ENCODE measurements at places on chromosomes 5 and 9. TPM values are rescaled to one million over a fixed set of nuclear protein-coding genes. Genes with fewer than 3 reads are reported as not detected.

The FOXD4 gene
- not detected for total RNA-seq

The MAMDC2 gene
- total RNA-seq: not detected

The TMEM8B gene
- 10.2 TPM for total RNA-seq

The ZNF454 gene
- 0.49 TPM for total RNA-seq

The PTCH1 gene
- total RNA-seq: 47.7 TPM

The CCNI2 gene
- 10.2 TPM for total RNA-seq

The RICTOR gene
- total RNA-seq: 102 TPM

The SLC25A2 gene
- total RNA-seq: 2.1 TPM

The PIP5KL1 gene
- total RNA-seq: 1.8 TPM

The COMMD10 gene
- total RNA-seq: 29.0 TPM

The FBP2 gene
- total RNA-seq: not detected

DNA sequence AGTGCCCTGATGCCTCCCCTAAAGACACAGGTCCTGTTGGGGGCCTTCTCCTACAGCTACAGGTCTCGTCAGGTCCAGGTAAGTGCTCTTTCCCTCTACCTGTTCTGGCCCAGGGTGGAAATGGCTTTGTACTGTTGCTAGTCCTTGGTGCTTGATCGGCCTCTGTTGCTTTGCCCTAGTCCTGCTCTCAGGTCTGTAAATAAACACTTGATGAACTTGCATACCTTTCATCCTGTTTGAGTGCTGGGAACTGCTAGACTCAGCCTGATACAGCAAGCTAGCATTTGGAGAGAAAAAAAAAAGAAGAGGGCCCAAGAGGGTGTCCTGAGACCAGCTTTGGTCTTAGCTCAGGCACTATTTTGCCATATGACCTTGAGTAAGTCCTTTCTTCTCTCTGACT lies 21.8 kb upstream of the ZNF618 start:
- H3K27ac ChIP-seq: no peak overlapping the region
- DNase-seq: no peak
- peaks cover 21% of the 10 kb centered on the region for H3K36me3 ChIP-seq
- no peaks in the 10 kb centered on the region for H3K4me1 ChIP-seq
- no peak overlapping the region for H3K4me3 ChIP-seq

DNA sequence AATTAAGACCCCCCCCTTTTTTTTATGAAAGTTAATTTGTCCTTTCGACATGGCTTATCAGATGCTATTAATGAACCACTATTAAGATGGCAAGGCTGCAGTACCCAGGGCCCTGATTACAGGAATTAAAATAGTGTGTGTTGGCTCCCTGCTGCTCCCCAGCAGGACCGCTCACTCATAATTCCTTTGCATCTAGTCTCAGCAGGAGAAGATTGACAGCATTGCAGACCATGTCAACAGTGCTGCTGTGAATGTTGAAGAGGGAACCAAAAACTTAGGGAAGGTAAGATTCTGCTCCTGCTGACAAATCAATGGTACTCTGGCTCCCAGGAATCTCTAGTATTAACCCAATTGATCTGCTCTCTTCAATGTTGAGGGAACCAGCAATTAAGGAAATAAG lies 61.0 kb downstream of the STX17 start:
- no peaks in the 10 kb centered on the region for H3K27me3 ChIP-seq
- no peak overlapping the region for H3K4me3 ChIP-seq
- H3K4me1 ChIP-seq: no peaks in the 10 kb centered on the region
- H3K36me3 ChIP-seq: peaks cover 15% of the 10 kb centered on the region
- H3K27ac ChIP-seq: no peak overlapping the region

DNA sequence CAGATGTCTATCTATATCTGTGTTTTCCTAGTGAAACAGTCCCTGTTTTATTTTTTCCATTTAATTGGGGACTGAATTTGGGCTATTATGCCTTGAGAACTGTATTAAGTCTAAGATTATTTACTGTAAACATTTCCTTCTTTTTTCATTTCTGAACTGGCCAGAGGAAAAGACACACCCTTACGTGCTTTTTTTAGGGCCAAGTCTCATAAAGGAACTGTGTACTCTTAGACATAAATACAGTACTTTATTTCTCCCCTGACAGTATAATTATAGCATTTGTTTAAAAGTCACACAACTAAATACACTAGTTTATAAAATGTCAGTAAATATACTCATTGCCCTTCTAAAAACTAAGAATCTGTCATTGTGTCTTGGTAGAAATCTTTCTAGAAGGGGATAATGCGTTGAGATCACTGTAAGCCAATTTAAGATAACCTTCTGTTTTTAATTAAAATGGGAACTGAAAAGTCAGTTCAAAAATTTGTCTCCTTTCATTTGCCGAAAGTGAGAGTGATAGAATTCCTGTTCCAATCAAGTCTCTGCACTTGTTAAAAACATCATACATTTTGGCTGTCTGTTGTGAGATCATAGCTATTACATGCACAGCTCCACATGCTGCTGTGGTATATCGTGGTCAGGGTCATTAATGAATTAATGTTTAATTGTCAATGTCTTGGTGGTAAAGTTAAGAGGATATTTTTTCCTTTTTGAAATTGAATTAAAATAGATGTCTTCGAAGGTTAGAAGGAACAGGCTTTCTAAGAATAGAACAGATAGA lies 132.1 kb downstream of the FOCAD start:
- H3K27me3 ChIP-seq: no peaks in the 10 kb centered on the region
- H3K4me3 ChIP-seq: no peak overlapping the region
- DNase-seq: no peak
- peaks cover 11% of the 10 kb centered on the region for H3K36me3 ChIP-seq
- peaks cover 3% of the 10 kb centered on the region for H3K4me1 ChIP-seq

DNA sequence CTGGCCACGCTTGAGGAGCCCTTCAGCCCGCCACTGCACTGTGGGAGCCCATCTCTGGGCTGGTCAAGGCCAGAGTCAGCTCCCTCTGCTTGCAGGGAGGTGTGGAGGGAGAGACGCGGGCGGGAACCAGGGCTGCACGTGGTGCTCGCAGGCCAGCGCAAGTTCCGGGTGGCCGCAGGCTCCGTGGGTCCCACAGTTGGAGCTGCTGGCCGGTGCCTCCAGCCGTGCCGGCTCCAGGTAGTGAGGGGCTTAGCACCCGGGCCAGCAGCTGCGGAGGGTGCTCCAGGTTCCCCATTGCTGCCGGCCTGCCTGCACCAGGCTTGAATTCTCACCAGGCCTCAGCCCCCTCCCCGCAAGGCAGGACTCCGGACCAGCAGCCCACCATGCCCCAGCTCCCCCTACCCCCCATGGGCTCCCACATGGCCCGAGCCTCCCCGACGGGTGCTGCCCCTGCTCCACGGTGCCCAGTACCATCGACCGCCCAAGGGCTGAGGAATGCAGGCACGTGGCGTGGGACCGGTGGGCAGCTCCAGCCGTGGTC lies 192.8 kb upstream of the IZUMO3 start:
- no peaks in the 10 kb centered on the region for H3K36me3 ChIP-seq
- H3K27ac ChIP-seq: no peak overlapping the region
- no peak for DNase-seq
- no peaks in the 10 kb centered on the region for H3K27me3 ChIP-seq

DNA sequence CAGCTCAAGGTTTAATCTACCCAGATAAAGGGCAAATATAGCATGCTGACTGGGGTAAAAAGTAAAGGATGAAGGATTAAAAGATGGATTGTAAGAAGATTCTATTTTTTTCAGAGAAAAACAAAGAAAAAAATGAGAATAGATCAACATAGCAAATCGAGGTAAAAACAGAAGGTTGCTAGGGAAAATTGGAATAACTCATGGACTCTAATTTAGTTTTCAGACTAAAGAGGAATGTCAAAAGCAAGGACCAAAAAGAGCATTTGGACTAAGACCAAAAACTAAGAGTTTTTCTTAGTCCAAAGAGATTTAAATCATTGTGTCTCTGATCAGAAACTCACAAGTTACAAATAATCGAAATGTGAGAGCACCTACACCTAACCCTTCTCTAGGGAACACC lies 250.7 kb upstream of the PTPRD start:
- no peaks in the 10 kb centered on the region for H3K4me1 ChIP-seq
- no peak overlapping the region for H3K27ac ChIP-seq
- H3K36me3 ChIP-seq: no peaks in the 10 kb centered on the region
- no peak overlapping the region for H3K4me3 ChIP-seq
- H3K27me3 ChIP-seq: no peaks in the 10 kb centered on the region
- no peak for DNase-seq

- DNase-seq: no peak
- H3K36me3 ChIP-seq: no peaks in the 10 kb centered on the region
- no peaks in the 10 kb centered on the region for H3K4me1 ChIP-seq
Observed at GRCh38 chr5:151570058-151570457, 21.1 kb downstream of the FAT2 start.

DNA sequence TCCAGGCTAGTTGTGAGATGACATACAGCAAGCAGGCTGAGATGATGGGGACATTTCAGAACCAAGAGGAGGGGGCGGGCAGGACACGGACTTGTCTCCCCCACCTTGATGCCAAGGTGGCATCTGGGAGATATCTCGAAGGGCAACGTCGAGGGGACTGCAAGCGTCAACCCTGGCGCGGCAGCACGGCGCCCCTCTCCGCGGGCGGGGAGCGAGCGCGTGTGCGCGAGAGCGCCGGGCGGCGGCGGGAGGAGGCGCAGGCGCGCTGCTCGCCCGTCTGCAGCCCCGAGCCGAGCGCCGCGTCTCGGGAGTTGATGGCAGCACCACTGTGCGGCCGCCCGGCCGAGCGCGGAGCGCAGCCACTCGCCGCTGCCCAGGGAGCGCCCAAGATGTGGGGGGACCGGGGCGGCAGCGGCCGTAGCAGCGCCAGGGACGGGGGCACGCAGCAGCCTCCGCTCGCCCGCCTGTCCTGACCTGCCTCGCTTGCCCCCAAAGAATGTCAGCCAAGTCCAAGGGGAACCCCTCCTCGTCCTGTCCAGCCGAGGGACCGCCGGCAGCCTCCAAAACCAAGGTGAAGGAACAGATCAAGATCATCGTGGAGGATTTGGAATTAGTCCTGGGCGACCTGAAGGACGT lies at the start of gene PRR16:
Gene PRR16 (plus strand): TSS at position 310 of the 636 bp plus-strand sequence.
- no peaks in the 10 kb centered on the region for H3K36me3 ChIP-seq
- DNase-seq: no peak
- H3K4me1 ChIP-seq: no peaks in the 10 kb centered on the region
- H3K27me3 ChIP-seq: peaks cover 52% of the 10 kb centered on the region

DNA sequence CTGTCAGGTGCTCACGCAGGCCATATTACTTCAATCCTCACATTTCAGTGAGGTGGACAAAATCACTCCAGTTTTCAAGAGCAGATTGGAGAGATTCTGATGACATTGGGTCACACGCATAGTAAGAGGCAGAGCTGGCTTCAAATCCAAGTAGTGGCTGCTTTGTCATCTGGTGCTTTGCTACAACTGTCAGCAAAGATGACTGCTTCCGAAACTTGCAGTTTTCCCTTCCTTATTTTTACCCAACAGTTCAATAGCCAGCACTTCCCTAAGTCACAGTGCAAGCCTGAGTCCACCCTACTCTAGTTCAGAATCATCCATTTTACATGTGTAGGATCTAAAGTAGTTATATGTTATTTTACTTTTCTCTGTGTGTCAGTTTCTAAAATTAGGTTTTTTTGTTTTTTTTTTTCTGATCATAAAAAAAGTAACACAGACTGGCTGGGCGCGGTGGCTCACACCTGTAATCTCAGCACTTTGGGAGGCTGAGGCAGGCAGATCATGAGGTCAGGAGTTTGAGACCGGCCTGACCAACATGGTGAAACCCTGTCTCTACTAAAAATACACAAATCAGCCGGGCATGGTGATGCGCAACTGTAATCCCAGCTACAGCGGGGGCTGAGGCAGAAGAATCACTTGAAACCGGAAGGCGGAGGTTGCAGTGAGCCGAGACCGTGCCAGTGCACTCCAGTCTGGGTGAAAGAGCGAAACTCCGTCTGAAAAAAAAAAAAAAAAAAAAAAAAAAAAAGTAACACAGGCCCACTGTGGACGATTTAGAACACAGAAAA lies 49.6 kb downstream of the ANKDD1B start:
- no peaks in the 10 kb centered on the region for H3K36me3 ChIP-seq
- no peaks in the 10 kb centered on the region for H3K4me1 ChIP-seq
- DNase-seq: no peak

DNA sequence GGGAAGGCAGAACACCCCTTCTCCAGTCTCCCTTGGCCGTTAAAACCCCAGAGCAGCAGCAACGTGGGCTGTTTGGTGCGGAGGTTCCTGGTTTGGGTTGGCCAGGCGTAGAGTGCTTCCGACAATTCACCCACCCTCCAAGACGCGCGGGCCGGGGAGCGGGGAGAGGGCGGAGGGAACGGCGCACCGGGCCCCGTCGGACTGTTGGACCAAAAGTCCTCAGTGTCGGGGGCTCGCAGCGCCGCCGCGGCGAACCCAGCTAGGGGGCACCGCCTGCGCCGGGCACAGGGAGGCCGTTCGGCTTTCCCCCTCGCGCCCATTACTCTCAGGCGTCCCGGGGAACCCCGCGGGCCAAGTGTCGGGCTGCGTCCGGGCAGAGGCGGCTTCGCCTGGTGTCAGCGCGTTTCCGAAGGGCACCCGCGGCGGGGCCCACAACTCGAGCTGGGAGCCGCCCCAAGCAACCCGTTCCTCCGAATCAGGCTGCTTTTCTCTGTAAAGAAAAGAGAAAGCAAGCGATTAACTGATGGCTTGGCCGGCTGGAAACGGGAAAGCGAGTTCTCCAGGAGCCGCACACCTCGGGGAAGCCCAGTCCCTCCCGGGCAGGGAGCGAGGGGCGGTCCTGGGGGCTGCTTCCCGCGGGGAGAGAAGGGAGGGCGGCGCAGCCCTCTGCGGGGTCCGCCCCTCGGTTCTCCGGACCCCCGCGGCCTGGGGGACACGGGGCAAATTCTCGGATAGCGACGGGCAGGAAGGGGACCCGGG lies 145.5 kb downstream of the ERCC6L2 start:
- H3K27ac ChIP-seq: peak overlapping the region; percentile 91
- no peaks in the 10 kb centered on the region for H3K36me3 ChIP-seq
- peak; percentile 44 for DNase-seq
- peak overlapping the region; percentile 85 for H3K4me3 ChIP-seq
- peaks cover 13% of the 10 kb centered on the region for H3K27me3 ChIP-seq

DNA sequence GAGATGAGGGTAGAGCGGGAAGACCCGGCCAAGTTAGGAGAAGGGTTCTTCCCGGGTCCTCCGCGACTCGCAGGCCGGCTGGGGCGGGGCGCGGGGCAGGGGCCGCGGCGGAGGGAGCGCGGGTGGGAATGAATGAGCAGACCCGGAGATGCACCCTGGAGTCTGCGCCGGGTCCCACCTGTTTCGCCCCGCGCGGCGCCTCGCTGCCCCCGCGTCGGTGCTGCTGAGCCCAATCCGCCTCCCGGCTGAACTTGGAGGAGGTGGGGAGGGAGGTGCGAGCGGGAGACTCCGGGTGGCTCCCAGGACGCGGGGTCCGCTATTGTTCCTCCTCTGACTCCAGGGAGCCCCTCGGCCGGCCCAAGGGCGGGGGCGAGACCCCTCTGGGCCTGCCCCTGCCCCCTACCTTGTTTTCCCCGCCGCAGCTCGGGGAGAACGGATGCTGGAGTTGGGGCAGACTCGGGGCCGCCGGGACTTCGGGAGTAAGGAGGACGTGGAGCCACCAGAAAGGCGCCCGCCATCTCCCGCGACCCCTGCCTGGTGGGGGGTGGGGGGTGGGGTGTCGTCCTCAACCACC lies 659 bp downstream of the RAI14 start:
- peaks cover 2% of the 10 kb centered on the region for H3K36me3 ChIP-seq
- DNase-seq: no peak
- H3K27ac ChIP-seq: no peak overlapping the region
- H3K27me3 ChIP-seq: peaks cover 24% of the 10 kb centered on the region
- H3K4me3 ChIP-seq: peak overlapping the region; percentile 83
- H3K4me1 ChIP-seq: peaks cover 23% of the 10 kb centered on the region

- no peaks in the 10 kb centered on the region for H3K27me3 ChIP-seq
- DNase-seq: no peak
- H3K4me1 ChIP-seq: peaks cover 22% of the 10 kb centered on the region
- H3K36me3 ChIP-seq: peaks cover 11% of the 10 kb centered on the region
- H3K27ac ChIP-seq: no peak overlapping the region
- no peak overlapping the region for H3K4me3 ChIP-seq
Observed at GRCh38 chr9:91243029-91243428, 118.7 kb downstream of the AUH start.

GRCh38 chr9:137606005-137606621 lies 627 bp downstream of the ARRDC1 start:
- peak overlapping the region; percentile 67 for H3K27ac ChIP-seq
- H3K27me3 ChIP-seq: no peaks in the 10 kb centered on the region
- H3K36me3 ChIP-seq: no peaks in the 10 kb centered on the region
- peaks cover 22% of the 10 kb centered on the region for H3K4me1 ChIP-seq
- DNase-seq: no peak

Data from naive thymus-derived CD8-positive, alpha-beta T cell (primary cell).